ENCODE measurements at places on chromosomes 3 and 15.
A peak's percentile ranks its signal among the peaks of the same experiment; 100 is the strongest.

GRCh38 chr15:88890495-88890894 is 4.8 kb downstream of the HAPLN3 start:
- DNase-seq, result no peak

GRCh38 chr3:173993299-173993698 is 595.8 kb downstream of the NLGN1 start:
- DNase-seq, result peak; percentile 42

DNA sequence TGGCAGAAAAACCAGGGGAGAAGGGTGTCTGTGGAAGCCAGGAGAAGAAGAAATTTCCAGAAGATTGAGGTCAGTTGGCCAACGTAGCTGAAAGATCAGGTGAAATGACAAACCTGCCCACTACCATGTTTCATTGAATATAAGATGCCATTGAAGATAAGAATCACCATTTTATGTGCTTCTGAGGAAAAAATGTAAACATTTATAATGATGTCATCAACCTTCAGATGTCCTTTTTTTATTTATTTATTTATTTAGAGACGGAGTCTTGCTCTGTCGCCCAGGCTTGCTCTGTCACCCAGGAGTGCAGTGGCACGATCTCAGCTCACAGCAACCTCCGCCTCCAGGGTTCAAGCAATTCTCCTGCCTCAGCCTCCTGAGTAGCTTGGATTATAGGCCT is 4.9 kb upstream of the PODXL2 start:
- DNase-seq, result no peak

DNA sequence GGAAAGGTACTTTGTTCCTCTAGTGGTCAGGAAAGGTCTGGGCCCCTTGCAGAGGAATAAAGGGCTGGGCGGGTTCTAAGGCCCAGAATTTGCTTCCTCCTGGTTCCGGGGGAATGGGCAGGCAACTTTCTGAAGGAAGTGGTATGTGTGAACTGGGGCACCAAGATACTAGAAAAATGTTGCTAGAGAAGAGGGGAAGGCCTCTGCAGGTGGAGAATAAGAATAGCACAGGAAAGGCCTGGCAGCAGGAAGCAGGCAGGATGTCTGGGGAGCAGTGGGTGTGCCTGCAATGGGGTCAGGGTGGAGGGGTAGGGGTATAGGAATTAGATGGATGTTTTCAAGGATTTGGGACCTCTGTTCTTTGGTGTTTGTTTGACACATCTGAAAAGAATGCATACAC is 2.0 kb downstream of the SLC22A13 start:
- DNase-seq, result no peak

DNA sequence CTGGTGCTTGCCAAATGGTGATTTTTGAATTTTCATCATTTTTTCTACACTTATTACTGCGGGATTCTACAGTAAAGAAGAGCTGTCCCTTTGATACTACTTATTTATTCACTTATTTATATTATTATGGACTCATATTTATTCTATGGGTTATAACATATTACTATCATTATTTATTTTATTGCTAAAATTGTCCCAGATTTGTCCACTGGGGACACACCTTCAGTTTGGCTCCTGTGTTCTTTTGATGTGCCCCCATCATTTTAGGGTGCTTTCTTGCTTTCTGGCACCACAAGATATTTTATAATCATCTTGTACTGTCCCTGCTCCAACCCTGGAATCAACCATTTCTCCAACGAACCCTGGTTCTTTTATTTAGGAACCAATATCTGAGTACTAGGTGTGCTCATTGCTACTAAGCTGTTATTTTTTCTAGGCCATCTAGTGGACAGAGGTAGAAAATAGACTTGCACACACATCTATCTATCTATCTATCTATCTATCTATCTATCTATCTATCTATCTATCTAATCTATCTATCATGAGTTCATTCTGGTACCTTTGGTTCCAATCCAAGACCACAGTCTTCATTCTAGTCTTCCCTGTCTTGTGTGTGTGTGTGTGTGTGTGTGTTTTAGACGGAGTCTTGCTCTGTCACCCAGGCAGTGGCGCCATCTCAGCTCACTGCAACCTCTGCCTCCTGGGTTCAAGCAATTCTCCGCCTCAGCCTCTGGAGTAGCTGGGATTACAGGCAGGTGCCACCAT is 16.0 kb downstream of the SLC22A14 start:
- DNase-seq, result no peak

DNA sequence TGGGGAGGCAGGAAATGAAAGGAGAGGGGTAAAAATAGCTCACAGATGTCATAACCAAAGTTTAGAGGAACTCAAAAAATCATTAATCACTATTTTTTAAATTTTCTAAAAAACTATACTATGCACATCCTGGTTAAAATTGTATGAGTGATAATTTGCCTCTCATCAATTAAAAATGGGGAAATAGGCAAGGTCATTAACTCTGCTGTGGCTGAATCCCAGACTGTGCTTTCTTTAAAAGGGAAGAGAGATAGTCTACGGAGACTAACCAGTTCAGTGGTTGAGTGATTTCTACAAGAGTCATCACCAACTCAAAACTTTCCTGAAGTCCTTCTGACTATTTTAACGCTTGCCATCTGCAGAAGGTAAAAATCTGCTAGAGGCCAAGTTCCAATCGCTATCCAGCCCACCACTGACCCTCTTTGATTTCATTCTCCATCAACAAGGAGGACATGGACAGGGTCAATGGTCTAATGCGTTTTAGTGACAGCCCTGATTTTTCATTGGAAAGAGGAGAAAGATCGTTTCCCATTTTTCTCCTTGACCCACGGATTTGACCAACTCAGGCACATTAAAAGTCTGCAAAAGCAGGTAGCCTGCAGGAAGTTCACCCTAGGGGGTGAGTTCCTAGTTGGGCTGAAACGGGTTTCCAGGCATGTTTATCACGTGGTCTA is 850 bp downstream of the SUCLG2 start:
- DNase-seq, result no peak

DNA sequence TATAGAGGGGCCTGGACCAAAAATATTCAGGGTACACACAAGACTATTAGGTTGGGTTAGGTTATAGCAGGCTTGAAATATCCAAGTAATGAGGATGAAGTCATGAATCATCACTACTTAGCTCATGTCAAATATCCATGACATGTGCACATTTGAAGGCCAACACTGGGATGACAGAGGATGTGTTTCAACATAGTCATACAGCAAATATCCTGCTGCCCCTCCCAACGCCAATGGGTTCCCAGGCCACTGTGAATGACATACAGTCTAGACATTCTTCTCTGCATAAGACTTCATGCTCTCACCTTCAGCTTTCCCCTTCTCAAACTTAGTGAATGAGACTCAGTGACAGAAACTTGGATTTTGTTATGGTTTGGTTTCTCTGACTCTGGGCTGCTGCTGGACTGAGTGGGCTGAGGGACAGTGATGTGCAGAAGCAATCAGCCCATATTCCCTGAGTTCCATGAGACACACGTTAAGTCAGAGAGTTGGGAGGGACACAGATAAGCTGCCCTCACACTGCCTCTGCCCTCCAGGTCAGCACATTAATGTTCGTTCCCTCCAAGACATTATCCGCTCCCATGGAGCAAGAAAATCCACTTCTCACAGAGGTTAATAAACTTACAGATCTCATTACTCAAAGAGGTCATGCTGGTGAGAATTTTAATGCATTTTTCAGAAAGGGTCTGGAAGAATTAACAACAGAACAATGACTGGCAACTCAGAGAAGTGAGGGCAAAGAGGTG is 15.4 kb downstream of the HOMER2 start:
- no peak for DNase-seq

DNA sequence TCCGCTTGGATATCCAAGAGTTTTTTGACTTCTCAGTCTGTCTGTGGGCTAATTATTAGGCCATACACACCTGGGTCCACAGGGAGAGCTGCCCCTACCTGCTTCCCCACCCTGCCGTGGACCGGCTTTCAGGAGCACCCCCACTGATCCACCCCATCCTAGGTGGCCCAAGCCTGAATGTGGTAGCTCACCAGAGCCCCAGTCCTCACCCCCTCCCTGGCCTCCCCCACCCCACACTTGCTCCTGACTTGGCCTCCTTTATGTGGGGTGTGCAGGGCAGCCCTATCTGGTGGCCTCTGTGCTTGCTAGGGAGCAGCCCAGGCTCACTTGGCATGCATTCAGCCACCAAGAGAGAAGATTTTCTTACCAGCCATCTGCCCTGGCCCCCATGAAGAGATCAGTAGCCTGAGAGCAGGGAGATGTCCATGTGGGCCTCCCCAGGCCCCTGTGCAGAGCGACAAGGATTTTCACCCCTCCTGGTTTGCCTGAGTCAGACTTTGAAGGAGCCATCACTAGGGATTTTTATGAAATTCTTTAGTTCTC is 11.2 kb downstream of the LRRK1 start:
- no peak for DNase-seq

DNA sequence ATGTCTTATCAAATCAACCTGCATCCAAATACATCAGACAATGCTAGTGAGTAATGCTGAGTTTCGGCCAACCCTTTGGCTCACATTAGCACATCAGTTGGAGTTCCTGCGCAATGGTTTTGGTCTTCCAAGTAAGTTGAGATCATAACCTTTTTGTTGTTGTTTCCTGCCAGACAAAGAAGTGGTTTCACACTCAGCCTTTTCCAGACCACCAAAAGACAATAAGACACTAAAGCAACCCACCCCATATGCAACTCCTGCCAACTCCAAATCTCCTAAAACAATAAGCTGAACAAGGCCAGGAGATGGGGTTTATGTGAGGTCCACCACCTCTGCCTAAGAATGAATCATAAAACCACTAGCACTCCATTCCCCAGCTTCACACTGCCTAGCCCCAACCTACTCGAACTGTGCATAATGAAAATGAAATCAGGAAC is 177.0 kb downstream of the ERC2 start:
- DNase-seq, result no peak

- no peak for DNase-seq
These were observed 28.6 kb upstream of the SSUH2 start for GRCh38 chr3:8673083-8673737.

DNA sequence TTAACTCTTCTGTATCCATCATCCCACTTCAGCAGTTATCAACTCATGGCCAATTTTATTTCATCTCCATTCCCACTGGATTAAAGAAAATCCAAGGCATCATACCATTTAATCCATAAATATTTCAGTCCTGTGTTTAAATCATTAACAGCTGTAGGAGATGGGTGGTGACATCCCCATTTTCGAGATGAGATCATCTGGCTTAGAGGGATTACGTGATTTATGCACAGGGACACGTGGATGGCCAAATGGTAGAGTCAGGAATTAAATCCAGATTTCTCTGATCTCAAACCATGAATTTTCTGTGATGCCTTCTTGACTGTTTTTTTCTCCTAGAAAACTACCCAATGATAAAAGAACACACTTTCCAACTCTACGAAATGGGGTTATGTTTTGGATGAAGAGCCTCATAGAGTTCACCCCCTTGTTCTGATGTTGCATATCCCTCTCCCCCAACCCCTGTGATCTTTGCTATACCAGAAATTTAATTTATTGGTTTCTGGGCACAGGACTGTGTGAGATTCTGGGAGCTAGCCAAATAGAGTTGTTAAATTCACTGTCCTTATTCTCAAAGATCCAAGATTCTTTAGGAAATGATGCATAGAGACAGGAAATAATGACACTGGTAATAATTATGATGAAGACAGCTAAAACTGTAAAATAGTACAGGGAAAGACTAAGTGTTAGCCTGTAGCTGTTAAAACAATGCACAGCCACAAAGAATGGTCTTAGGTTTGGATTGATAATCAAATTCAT is 7.4 kb downstream of the ZNF589 start:
- DNase-seq, result no peak

DNA sequence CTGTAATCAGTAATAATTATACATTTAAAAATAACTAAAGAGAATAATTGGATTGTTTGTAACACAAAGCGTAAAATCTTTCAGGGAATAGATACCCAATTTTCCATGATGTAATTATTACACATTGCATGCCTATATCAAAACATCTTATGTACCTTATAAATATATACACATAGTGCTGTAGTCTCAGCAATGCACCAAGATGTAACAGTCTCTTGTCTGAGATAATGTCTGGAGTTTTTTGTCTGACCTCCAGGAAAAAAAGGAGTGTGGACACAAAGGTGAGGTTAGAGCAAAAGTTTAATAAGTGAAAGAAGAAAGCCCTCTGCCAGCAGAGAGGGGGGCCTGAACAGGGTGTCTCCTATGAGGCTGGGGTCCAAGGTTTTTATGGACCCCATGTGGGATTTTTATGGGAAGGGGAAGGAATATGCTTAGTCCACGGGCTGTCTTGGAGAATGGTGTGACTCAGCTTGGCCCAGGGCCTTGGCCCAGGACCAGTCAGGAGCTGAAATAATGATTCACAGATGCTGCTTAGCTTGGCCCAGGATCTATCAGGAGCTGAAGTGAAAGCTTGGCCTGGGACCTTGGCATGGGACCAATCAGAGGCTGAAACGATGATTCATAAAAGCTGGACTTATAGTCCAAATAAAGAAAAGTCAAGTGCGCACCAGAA is 545.0 kb downstream of the ZPLD1 start:
- no peak for DNase-seq

GRCh38 chr3:41274944-41275668 is 75.8 kb downstream of the CTNNB1 start:
- no peak for DNase-seq

- DNase-seq, result peak; percentile 90
These were observed 76.5 kb downstream of the HMG20A start for GRCh38 chr15:77497110-77497737.

GRCh38 chr3:155491696-155492095 is 198.2 kb upstream of the STRIT1 start:
- no peak for DNase-seq

DNA sequence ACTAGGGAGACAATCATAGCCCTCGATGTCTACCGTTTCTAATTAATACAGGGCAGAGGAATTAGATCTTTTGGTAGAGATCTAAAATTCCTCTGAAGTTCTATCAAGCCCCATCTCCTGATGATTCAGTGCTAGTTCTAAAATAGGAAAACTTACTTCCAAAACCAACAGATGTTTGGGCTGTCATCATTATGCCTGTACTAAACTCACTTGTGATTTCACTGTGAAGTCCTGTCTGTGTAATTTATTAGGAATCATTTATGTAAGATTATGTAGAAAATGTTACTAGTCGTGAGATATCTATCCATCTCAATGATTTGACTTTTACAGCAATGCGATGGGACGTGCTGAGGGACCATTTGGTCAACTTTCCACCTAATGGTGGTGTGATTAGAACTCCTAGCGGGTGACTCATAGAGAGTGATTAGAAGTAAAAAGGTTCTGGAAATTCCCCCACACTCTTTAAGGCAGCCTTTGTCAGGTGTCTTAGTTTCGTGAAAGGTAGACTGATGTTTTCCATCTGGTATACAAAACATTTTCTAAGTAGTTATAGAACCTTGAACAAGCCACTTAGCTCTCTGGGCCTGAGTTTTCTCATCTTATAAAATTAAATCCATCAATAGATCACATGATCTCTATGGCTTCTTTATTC is 34.2 kb downstream of the LIPC start:
- no peak for DNase-seq

- no peak for DNase-seq
These were observed 99.8 kb upstream of the NR2F2 start for GRCh38 chr15:96230526-96231181.

DNA sequence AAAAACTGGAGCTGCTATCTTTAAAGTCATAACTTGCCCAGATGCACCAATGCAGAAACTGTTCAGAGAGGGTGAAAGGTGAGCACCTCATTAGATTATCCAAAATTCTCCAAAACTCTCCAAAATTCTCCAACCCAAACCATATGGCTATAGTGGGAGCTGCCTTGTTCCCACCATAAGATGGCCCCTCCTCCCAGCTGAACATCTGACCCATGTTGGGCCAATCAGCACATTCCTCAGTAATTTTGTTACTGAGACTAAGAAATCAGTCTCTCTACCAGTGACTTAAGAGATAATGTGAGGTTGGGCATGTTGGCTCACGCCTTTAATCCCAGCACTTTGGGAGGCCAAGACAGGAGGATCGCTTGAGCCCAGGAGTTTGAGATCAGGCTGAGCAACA is 32.8 kb downstream of the DPH3 start:
- DNase-seq, result no peak

GRCh38 chr3:59480486-59480995 is 430.7 kb upstream of the CFAP20DC start:
- DNase-seq, result no peak

Data from retina (tissue), 1 donor.